ENCODE measurements at places on chromosomes 5 and 9. TPM values are rescaled to one million over a fixed set of nuclear protein-coding genes. Genes with fewer than 3 reads are reported as not detected.

BRD3 gene
- 3.3 TPM for polyA plus RNA-seq

SH2D3C gene
- not detected for polyA plus RNA-seq

ANKRD18A gene
- polyA plus RNA-seq = 1.7 TPM

SOX30 gene
- polyA plus RNA-seq = 0.03 TPM

SLC6A18 gene
- polyA plus RNA-seq = not detected

EQTN gene
- polyA plus RNA-seq = 0.21 TPM

BNC2 gene
- 1.1 TPM for polyA plus RNA-seq

BARHL1 gene
- not detected for polyA plus RNA-seq

WNT8A gene
- polyA plus RNA-seq = not detected

PLAC8L1 gene
- not detected for polyA plus RNA-seq

OBP2B gene
- not detected for polyA plus RNA-seq

UBE2B gene
- polyA plus RNA-seq = 73.5 TPM

AGGF1 gene
- 20.1 TPM for polyA plus RNA-seq

IL5 gene
- not detected for polyA plus RNA-seq

LTC4S gene
- polyA plus RNA-seq = 0.30 TPM

G3BP1 gene
- polyA plus RNA-seq = 115 TPM

IL4 gene
- polyA plus RNA-seq = not detected

DDX4 gene
- 0.04 TPM for polyA plus RNA-seq

JAK2 gene
- 5.4 TPM for polyA plus RNA-seq

SLC36A3 gene
- not detected for polyA plus RNA-seq

GFPT2 gene
- polyA plus RNA-seq = not detected

CCDC192 gene
- not detected for polyA plus RNA-seq

NEUROG1 gene
- not detected for polyA plus RNA-seq

SPATA31C1 gene
- polyA plus RNA-seq = not detected

ROPN1L gene
- 0.09 TPM for polyA plus RNA-seq

NME5 gene
- polyA plus RNA-seq = 0.05 TPM

MRPL50 gene
- 24.0 TPM for polyA plus RNA-seq

ANKRD31 gene
- 0.18 TPM for polyA plus RNA-seq

SLC23A1 gene
- not detected for polyA plus RNA-seq

PALM2AKAP2 gene
- polyA plus RNA-seq = 2.3 TPM

AKNA gene
- polyA plus RNA-seq = 0.57 TPM

C5orf58 gene
- polyA plus RNA-seq = not detected

ZNF354C gene
- 1.8 TPM for polyA plus RNA-seq

LPAR1 gene
- polyA plus RNA-seq = 31.9 TPM

SOHLH1 gene
- polyA plus RNA-seq = not detected

PAEP gene
- not detected for polyA plus RNA-seq

ARHGEF39 gene
- 0.88 TPM for polyA plus RNA-seq

TTC16 gene
- not detected for polyA plus RNA-seq

ARPC5L gene
- 102 TPM for polyA plus RNA-seq

CBY3 gene
- polyA plus RNA-seq = not detected

Measured in keratinocyte (primary cell).